HepG2 (cell line): ENCODE measurements at places on chromosomes 7 and 10. TPM values are rescaled to one million over a fixed set of nuclear protein-coding genes. Genes with fewer than 3 reads are reported as not detected.

GRB10 gene
- polyA plus RNA-seq, result 4.0 and 5.6 TPM in 2 replicates

NUDT1 gene
- 6.4 and 9.1 TPM in 2 replicates for polyA plus RNA-seq

HOXA6 gene
- 0.68 and 1.5 TPM in 2 replicates for polyA plus RNA-seq

PNLIPRP3 gene
- not detected in 2 replicates for polyA plus RNA-seq

EGR2 gene
- polyA plus RNA-seq, result 0.14 and 0.15 TPM in 2 replicates

DNA sequence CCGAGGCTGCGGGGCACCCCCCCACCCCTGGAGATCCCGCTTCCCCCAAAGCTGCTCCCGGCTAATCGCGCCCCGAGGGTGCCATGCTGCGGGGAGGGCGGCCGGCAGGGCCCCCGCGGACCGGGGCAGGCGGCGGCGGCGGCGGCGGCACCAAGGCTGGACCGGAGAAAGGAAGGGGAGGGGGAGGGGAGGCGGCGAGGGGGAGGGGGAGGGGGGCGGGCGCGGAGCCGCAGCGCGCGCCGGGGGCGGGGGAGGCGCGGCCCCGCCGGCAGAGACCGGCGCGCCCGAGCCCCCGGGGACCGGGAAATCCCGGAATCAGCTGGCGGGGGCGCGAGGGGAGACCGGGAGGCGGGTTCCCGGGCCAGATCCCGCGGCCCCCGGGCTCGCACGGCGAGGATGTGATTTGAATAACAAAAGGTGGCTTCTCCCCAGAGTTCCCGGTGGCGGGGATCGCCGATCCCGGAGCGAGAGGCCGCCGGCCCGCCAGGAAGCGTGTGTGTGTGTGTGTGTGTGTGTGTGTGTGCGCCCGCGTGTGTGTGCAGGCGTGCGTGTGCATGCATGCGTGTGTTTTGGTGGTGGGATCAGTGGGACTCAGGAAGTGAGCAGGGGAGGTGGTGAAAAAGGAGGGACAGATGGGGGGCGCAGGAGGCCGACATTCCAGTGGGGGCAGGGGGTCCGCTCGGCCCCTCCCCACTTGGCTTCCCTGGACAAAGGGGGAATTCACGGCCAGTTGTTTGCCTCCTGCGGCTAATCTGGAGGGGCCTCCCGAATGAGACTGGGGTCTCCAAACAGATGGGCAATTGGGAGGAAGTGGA, 99.5 kb downstream of the HIP1 start:
- no peak for DNase-seq

DNA sequence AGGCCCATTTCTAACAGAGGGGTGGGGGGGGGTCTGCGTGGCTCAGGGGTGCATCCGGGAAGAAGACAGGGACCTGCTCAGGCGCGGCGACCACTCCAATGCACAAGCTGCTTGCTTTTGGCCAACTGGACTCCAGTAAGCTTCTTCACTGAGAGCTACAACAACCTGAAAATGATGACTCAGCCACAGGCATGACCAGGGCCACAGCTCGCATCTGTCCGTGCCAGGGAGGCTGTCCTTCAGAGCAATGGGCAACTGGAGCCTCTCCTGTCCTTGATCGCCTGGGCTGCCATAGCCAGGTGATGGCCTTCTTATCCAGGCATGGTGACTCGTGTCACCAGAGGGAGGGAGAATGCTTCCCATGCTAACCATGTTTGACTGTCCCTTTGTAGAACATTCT, 81.6 kb upstream of the RNF32 start:
- no peak for DNase-seq

GRCh38 chr10:131172433-131172832, 139.1 kb downstream of the TCERG1L start:
- DNase-seq, result no peak

DNA sequence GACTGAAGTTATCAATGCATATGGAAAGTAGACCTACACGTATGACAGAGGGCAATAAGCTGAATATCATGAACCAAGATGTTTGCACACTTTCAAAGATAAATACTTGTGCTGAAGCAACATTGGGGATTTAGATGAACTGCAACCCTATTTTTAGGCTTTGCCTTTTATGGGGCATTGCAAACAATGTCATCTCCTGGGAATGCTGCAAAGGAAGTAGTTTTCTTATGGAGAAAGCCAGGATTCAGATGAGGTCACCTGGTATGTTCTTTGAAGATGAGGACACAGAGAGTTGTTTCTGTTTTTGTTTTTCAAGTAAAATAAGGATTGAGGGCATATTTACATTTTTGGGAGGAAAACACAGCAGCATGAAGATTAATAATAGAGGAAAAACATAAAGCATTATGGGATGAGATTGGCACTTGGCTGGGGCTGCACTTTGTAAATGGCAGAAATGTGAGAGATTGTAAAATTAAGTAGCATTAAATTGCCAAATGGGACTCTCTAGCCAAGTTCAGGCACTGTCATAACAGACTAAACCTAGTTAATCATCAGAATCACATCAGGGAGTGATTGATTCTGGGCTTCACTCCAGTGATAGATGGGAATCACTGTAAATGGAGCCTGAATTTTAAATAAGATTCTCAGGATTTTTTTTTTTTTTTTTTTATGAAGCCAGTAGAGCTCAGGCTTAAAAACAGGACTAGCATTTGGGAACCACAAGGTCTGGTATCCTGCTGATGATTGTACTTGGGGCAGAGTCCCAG, 63.1 kb downstream of the MALRD1 start:
- no peak for DNase-seq

DNA sequence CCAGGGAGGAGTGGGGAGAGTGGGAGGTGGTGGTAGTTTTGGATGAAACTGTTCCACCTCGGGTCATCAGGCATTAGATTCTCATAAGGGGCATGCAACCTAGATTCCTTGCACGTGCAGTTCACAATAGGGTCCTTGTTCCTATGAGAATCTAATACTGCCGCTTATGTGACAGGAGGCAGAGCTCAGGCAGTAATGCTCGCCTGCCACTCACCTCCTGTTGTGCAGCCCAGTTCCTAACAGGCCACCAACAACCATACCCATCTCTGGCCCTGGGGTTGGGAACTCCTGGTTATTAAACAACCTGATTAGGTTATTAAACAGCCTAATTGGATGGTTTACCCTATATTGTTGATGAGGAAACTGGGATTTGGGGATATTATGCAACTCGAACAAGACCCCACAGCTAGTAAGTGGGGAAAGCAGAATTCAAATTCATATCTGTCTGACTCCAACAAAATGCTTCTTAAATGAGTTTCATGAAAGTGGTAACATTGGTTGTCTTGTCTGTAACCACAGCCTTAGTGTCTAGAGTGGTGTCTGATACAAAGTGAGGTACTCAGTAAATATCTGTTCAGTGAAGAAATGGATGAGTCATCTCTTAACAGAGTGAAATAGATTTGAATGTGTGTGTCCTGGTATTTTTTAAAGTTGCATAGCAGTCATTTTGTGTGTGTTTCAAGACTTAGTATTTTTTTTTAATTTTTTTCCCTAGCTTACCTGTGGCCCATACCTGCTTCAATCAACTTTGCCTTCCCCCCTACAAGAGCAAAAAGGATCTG, 101.6 kb downstream of the HECTD2 start:
- DNase-seq, result no peak

- DNase-seq, result no peak
Measured at GRCh38 chr10:81843042-81843441, 32.0 kb upstream of the NRG3 start.

GRCh38 chr10:3886191-3886590, 101.2 kb upstream of the KLF6 start:
- no peak for DNase-seq
